ENCODE measurements at places on chromosomes 1 and 21. TPM values are rescaled to one million over a fixed set of nuclear protein-coding genes. Genes with fewer than 3 reads are reported as not detected.

Gene CD1B
- not detected for total RNA-seq

Gene TMEM269
- not detected for total RNA-seq

Gene SLC30A10
- not detected for total RNA-seq

Gene S100A3
- total RNA-seq: 3.8 TPM

Gene NUP210L
- total RNA-seq: not detected

Gene TSEN15
- 52.0 TPM for total RNA-seq

Gene TMEM54
- 41.7 TPM for total RNA-seq

Gene CLCA1
- not detected for total RNA-seq

Gene ARHGAP29
- 114 TPM for total RNA-seq

- H3K4me1 ChIP-seq: peaks cover 18% of the 10 kb centered on the region
- no peaks in the 10 kb centered on the region for H3K27me3 ChIP-seq
- no peak overlapping the region for H3K27ac ChIP-seq
- no peaks in the 10 kb centered on the region for H3K36me3 ChIP-seq
- H3K4me3 ChIP-seq: no peak overlapping the region
Observed at GRCh38 chr1:157108448-157108847, 8.8 kb upstream of the ETV3L start.

DNA sequence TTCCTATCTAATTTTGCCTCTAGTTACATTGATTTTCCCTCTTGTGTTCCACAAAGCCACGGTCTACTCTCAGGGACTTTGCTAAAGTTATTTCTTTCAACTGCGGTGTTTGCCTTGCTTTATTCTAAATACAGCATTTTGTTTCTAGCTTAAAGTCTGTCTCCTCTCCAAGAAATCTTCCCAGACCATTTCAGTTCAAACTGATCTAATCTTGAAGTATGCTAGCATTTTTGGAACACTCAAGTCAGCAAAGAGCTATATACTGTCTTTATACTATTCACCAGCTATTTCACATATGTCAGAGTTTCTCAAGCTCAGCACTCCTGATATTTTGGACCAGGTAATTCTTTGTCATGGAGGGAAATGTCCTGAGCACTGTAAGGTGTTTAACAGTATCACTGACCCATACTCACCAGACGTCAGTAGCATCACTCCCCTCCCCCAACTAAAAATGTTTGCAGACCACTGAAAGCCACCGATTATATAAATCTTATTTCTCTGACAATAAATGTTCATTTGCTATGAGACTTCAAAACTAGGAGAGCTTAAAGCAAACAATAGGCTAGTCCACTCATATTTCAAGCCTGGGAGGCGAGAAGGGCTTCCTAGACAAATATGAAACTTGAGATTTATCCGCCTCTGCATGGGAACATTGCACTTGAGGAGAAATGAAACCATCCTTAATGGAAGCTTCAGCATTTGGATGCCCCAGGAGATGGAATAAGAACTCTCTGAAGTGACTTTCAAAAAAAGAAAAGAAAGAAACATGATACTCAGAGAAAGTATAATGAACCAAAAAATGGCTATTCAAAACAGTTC is 81.1 kb downstream of the KIAA0319L start:
- no peak overlapping the region for H3K4me3 ChIP-seq
- H3K27ac ChIP-seq: no peak overlapping the region
- DNase-seq: no peak
- H3K36me3 ChIP-seq: no peaks in the 10 kb centered on the region

DNA sequence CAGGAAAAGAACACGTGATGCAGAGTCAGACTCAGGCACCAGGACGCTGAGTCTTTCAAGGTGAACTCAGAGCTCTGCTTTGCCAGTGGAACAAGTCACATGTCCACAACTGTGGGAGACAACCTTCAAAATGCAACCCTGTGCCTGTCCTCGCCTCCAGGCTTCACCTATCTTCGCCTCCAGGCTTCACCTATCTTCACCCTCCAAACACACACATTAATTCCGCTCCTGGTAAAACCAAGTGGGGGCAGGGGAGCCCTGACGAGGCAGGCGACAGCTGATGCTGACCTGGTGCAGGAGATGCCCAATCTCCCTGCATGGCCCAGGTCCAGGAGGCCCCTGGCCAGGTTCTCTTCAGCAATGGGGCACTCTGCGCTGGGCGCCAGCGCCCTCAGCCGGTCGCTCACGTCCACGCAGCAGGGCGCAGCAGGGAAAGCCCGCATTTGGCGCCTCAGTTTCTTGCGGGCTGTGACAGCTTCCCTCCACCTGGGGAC is 28.0 kb upstream of the LSS start:
- H3K4me1 ChIP-seq: no peaks in the 10 kb centered on the region
- peaks cover 59% of the 10 kb centered on the region for H3K36me3 ChIP-seq
- no peak overlapping the region for H3K4me3 ChIP-seq
- H3K27ac ChIP-seq: no peak overlapping the region
- no peaks in the 10 kb centered on the region for H3K27me3 ChIP-seq

GRCh38 chr1:158002022-158002630 is 8.7 kb downstream of the KIRREL1 start:
- peak overlapping the region; percentile 41 for H3K4me3 ChIP-seq
- H3K4me1 ChIP-seq: peaks cover 60% of the 10 kb centered on the region
- H3K27me3 ChIP-seq: no peaks in the 10 kb centered on the region
- no peaks in the 10 kb centered on the region for H3K36me3 ChIP-seq
- peak; percentile 85 for DNase-seq

GRCh38 chr1:18582890-18583289 is 47.8 kb upstream of the PAX7 start:
- no peaks in the 10 kb centered on the region for H3K4me1 ChIP-seq
- H3K36me3 ChIP-seq: no peaks in the 10 kb centered on the region
- no peak overlapping the region for H3K27ac ChIP-seq

GRCh38 chr1:156461781-156462647 is 38.6 kb downstream of the MEF2D start:
- peak overlapping the region; percentile 40 for H3K27ac ChIP-seq
- no peaks in the 10 kb centered on the region for H3K36me3 ChIP-seq
- no peaks in the 10 kb centered on the region for H3K27me3 ChIP-seq
- peak; percentile 52 for DNase-seq
- H3K4me3 ChIP-seq: no peak overlapping the region
- H3K4me1 ChIP-seq: peaks cover 26% of the 10 kb centered on the region

DNA sequence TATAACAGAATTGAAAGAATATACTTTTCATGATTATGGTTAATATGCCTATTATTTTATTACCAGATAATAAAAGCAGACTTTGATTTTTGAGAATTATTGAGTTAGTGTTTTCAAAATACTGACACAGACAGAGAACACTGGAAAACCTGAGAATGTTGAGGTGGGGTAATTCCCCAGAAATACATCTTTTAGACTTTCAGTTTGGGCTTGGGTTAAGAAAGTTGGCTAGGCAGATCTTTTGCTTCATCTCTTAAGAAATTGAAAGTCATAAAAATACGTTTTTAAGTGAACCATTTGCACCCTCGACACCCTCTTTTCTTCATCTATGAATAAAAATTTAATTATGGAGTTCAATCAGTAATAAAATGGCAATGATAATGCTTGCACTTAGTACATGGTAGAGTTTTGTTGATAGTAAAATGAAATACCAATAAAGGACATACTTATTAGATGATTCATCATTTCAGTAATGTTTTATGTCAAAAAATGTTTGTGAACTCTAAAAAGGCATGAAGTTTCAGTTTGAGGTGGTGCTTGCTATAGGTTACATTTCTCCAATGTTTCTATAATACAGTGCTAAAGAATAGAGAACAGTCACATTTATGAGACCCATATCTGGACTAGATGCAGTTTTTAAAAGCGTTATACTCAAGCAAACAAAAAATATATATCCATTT is 1.9 kb upstream of the SAMSN1 start:
- no peaks in the 10 kb centered on the region for H3K36me3 ChIP-seq
- no peaks in the 10 kb centered on the region for H3K4me1 ChIP-seq
- H3K4me3 ChIP-seq: no peak overlapping the region
- no peak for DNase-seq

DNA sequence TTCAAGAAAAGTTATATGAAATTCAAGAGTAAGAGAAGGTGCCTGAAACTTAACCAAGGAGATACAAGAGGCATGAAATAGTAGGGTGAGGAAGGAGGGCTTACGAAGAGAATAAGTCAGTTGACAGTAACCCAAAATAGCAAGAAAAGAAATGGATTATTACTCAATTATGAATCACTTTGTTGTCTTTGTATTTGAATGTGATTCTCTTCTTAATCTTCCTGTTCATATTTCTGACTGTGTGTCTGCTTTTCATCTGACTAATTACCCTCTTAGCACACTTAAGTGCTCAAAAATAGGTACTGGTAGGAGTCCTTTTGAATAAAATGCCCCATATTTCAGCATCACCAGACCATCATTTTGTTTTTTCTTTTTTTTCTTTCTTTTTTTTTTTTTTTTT is 39.4 kb downstream of the GLMN start:
- H3K4me3 ChIP-seq: no peak overlapping the region
- H3K27me3 ChIP-seq: no peaks in the 10 kb centered on the region
- peak; percentile 20 for DNase-seq
- no peak overlapping the region for H3K27ac ChIP-seq

DNA sequence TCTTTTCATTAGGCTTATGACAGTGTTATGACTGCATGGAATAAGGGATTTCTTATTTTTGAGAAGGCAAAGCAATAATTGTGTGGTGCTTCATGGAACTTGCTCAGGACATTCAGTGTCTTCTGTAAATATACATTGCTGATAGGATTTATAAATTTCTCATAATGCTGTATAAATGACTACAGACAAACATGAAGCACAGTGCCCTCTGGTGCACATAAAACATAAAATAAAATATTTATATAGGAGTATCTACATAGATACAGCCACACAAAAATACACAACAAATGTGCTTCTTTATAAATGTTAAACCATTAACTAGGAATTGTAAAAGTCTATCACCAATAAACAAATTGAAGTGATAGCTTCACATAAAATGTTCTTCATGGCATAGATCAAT is 24.1 kb downstream of the BRINP3 start:
- H3K4me1 ChIP-seq: no peaks in the 10 kb centered on the region
- no peaks in the 10 kb centered on the region for H3K27me3 ChIP-seq
- no peak overlapping the region for H3K4me3 ChIP-seq
- H3K36me3 ChIP-seq: no peaks in the 10 kb centered on the region
- no peak overlapping the region for H3K27ac ChIP-seq

GRCh38 chr1:74690909-74691308 is 17.3 kb upstream of the ERICH3 start:
- no peak for DNase-seq
- no peak overlapping the region for H3K27ac ChIP-seq
- H3K4me3 ChIP-seq: no peak overlapping the region
- H3K4me1 ChIP-seq: no peaks in the 10 kb centered on the region
- H3K27me3 ChIP-seq: no peaks in the 10 kb centered on the region

DNA sequence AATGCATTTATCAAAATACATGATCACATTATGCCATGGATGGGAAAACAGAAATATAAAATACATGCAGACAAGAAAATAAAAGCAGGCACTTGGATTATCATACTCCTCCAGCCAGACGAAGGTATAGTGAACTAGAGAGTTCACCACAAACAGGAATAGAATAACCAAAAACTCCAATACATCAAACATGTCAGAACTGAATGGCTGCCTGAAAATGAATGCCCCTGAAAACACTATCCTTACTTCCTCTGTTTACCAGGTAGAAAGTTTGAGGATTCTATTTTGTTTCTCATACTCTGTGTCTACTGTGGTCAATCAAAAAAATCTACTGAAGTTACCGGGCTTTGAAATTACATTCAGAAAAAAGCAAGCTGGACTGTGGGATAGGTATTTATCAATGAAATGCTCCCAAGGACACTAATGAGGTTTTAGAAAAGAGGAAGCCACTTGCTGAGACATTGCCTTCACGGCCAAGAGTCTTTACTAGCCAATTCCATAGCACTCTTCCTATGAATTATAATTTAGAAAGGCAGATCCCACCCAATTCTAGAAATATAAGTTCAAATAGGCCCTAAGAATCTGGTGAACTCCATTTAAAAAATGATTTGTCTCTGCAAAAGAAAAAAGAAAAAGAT is 197.7 kb downstream of the SMYD3 start:
- no peaks in the 10 kb centered on the region for H3K27me3 ChIP-seq
- no peak overlapping the region for H3K4me3 ChIP-seq
- no peaks in the 10 kb centered on the region for H3K36me3 ChIP-seq
- no peak for DNase-seq

GRCh38 chr1:162371611-162372010 is 5.0 kb downstream of the SPATA46 start:
- no peaks in the 10 kb centered on the region for H3K36me3 ChIP-seq
- no peaks in the 10 kb centered on the region for H3K27me3 ChIP-seq
- no peak overlapping the region for H3K27ac ChIP-seq
- no peaks in the 10 kb centered on the region for H3K4me1 ChIP-seq

DNA sequence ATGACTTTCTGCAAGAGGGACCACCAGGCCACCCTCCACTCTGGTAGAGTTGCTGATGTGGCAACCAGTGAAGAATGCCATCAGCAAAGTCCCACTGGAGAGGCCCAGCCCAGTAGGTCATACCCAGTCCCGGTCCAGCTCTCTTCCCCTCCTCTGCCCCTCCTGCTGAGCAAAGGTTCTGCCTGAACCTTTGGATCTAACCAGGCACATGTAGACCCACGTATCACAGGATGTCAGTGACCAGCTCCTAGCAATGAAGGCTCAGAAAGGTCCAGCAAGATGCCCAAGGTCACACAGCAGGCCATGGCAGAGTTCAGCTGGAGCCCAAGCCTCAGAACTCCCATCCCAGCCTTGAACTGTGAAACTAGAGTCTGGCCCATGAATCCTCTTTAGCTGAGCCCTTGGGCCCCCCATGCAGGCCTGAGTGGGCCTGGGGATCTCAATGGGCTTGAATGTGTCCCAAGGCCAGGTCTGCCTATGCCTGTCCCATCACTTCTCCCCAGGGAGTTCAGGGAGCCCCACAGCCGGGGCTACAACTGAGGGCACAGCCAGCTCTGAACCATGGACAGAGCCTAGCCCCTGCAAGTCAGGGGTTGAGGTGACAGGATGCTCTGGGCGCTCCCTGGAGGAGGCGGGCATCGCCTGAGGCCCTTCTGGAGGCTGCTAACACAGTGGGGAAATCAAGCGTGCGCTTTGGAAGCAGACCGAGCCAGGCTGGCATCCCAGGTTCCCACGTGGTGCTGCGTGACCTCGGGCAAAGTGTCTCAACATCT is 21.4 kb upstream of the PADI1 start:
- H3K27ac ChIP-seq: no peak overlapping the region
- no peaks in the 10 kb centered on the region for H3K4me1 ChIP-seq
- H3K4me3 ChIP-seq: no peak overlapping the region
- no peaks in the 10 kb centered on the region for H3K36me3 ChIP-seq
- H3K27me3 ChIP-seq: no peaks in the 10 kb centered on the region

GRCh38 chr1:67211589-67212563 is 45.6 kb downstream of the IL23R start:
- DNase-seq: peak; percentile 58
- H3K4me3 ChIP-seq: no peak overlapping the region
- H3K27me3 ChIP-seq: 0 out of 2 replicates have a peak, but pooled peaks cover 7% of the 10 kb centered on the region
- no peaks in the 10 kb centered on the region for H3K4me1 ChIP-seq

DNA sequence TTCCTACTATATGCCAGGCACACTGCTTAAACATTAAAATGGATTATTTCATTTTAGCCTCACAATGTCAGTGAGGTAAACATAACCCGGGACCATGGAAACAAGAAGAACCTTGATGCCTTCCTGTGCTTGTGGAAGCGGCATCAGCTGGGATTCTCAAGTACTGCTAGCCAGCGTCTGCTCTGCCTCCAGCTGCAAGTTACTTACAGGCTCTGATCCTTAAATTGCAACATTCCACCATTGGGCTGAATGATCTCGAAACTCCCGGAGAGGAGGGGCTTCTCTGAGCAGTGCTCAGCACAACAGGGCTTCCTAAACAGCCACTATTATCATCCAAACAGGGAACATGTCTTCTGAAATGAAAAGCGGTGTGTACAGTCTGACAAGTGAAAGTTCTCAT is 6.7 kb upstream of the MAN1C1 start:
- no peaks in the 10 kb centered on the region for H3K36me3 ChIP-seq
- no peak overlapping the region for H3K27ac ChIP-seq
- no peak overlapping the region for H3K4me3 ChIP-seq
- peaks cover 36% of the 10 kb centered on the region for H3K27me3 ChIP-seq
- DNase-seq: peak; percentile 27
